DMS79 (cell line): ENCODE measurements at places on chromosomes 2 and 18.

DNA sequence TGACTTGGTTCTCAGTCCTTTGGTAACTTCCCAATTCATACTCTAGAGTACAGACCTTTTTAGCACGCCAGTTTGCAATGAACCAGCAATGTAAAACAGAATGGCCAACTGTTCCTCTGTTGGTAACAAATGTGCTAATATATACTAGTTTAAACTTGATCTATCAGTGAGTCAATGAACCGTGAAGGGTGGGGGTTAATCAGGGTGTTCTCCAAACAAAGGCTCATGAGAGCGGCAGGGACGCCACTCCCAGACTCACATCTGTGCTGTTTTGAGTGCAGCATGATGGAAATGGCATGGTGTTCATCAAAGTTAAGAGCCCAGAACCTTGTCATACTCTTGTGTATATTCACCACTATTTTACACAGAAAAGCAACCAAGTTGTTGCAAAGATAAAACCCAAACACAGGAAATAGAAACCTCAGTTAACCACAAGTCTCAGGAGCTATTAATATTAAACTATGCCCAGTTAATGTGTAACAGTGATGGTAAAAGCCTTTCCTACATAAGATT is 70.3 kb downstream of the CERKL start:
- DNase-seq: peak; percentile 43

- DNase-seq: no peak
Observed at GRCh38 chr18:2891526-2892431, 45.0 kb downstream of the EMILIN2 start.

- no peak for DNase-seq
Observed at GRCh38 chr2:152367547-152368390, 32.8 kb downstream of the FMNL2 start.

DNA sequence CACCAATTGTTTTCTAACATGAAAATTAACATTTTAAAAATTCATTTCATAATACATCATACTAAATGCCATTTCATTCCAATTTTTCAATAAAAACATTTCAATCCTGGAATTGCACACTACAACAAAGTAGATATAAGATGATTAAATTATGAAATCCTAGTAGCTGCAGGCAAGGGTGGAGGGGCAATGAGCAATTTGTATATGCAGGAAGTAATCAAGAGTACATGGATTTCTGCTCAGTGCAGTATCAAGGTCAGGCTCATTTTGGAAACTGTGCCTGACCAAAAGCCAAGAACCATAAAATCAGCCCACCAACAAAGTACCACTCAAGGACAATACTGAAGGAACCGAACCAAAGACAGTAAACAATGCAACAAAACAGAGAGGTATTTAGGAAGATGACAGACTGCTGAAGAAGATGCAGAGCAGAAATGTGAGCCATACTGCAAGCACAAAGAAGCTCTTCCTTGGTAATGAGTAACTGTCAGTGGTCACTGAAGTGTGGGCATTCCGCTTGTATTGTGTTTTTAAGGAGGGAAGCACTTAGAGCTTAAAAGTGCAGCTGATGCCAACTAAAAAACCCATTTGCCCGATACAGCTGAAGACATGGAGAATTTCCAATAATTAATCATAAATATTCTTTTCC is 34.5 kb upstream of the DSEL start:
- DNase-seq: peak; percentile 86

DNA sequence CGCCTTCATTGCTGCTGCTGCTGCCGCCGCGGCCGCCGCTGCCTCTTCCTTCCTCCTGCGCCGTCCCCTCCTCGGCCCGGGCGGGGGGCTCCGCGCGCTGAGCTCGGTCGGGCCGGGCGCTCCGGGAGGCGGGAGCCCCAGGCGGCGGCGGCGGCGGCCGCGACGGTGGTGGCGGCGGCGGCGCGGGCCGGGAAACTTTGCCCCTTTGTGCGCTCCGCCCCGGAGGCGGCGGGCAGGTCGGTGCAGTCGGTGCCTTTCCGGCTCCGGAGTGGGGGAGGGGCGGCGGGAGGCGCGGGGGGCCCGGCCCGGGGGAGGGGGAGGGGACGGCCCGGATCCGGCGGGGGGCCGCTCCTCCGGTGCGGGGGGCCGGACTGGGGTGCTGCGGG is 205 bp downstream of the TET3 start:
- DNase-seq: no peak

DNA sequence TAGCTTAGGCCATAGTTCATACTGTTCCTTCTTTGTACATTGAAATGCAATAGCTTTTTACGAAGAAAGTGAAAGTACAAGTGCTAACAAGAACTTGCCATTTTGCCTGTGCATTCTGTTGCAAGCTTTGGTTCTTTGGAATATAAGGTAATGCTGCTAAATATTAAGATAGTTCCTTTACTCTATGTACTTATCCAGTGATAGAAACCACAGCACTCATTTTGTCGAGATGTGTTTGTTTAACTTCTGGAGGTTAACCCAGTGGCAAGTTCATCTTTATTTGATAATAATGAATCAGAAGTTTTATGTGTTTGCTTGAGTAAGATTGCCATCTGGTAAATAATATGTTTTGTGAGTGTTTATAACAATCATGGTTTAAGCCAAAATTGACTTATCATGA is 373.1 kb upstream of the FANCL start:
- peak; percentile 71 for DNase-seq

GRCh38 chr2:233108611-233109490 is 48.7 kb downstream of the INPP5D start:
- no peak for DNase-seq

DNA sequence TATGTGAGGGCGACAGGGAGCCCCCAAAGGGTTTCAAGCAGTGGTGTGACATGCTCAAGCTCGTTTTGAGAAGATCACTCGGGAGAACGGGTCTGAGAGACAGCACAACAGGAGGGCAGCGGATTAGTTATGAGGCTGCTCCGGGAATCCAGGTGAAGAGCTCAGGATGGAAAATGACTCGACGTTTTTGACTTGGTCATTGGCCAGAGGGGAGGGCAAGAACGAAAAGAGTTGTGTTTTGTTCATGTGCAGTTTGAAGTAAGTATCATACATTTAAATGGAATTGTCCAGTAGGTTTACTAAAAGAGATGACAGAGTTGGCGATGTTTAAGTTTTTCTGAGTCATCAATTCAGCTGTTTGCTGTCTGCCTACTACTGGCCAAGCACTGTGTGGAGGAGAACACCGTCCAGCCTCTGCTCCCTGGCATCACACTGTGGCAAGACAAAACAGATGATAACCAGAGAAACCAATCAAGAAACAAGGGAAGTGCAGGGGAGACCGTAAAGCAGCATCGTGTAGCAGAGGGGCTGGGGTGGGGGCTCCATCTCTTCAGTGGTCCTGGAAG is 25.3 kb upstream of the ANXA4 start:
- DNase-seq: no peak

DNA sequence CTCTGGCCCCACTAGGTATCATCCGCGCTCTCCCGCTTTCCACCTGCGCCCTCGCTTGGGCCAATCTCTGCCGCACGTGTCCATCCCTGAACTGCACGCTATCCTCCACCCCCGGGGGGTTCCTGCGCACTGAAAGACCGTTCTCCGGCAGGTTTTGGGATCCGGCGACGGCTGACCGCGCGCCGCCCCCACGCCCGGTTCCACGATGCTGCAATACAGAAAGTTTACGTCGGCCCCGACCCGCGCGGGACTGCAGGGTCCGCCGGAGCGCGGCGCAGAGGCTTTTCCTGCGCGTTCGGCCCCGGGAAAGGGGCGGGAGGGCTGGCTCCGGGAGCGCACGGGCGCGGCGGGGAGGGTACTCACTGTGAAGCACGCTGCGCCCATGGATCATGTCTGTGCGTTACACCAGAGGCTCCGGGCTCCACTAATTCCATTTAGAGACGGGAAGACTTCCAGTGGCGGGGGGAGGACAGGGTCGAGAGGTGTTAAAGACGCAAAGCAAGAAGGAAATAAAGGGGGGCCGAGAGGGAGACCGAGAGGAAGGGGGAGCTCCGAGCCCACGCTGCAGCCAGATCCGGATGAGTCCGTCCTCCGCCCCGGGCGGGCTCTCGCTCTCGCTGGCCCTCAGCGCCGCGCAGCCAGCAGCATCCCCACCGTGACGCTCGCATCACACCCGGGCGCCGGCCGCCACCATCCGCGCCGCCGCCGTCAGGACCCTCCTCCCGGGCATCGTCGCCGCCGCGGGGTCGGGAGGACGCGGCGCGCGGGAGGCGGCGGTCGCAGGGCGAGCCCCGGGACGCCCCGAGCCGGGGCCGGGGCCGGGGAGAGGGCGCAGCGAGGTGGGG is 664 bp downstream of the NETO1 start:
- no peak for DNase-seq

GRCh38 chr2:11024259-11024645 is 112.5 kb downstream of the KCNF1 start:
- peak; percentile 74 for DNase-seq

DNA sequence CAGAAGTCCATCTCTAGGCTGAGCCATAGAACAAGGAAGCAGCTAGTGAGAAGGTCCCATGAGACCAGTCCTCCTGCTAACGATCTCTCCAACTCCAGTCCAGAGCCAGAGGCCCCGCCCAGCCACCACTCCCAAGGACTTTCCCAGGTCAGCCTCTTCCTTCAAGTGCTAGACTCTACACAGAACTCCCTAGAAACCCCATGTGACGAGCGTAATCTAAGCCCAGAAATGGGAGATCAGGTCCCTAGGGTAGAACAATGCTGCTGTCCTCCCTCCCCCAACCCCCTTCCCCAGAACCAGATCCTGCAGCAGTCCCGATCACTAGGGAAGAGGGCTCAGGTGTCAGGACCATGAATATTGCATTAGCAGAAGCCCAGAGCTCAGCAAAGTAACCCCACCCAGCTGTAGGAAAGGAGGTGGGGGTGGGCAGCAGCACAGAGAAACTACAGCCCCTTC is 6.9 kb downstream of the DCTN1 start:
- peak; percentile 85 for DNase-seq

DNA sequence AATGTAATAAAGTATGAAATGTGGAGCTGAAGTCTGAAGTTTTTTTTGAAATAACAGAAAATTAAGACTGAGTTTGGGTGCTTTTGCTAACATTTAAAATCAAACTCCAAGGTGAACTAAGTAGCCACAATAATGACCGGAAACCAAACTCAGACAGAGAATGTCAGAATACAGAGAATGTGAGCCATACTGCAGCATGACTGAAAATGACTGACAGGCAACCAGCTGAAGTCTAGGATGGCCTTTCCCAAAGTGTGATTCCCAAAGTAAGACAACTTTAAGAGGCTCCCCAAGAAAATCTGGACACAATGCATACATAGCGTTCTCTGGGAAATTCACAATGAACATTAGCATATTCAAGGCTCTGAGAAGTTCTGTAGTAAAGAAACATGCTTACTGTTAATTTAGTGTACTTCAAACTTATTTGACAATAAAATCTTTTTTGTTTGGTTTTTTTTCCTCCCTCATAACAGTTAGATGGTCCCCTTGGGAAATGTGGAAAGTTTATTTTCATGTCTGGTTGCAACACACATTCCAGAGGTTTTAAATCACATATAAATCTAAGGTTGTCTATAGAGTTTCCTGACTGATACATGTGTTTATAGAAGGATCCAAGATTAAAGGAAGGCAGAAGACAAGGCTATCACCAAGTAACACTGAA is 28.6 kb downstream of the PLA2R1 start:
- DNase-seq: no peak

- DNase-seq: no peak
Observed at GRCh38 chr2:176270100-176270750, 983 bp downstream of the MTX2 start.

DNA sequence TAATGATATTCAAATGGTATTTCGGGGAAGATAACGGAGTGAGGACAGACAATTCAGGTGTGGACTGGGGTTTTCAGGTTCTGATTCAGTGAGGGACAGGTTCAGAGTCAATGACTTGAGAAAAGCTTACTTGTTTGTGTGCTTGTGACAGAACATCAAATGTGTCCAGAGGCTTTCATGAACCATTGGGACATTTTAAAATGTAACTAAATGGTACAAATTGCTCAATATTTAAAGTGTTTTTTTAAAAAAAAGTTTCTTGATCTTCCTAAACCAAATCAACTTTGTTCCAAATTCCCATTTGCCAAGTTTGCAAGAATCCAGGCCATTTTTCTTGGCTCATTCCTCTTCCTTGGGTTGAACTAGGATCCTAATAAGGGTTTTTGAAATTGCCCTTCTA is 59.4 kb upstream of the BZW1 start:
- DNase-seq: no peak

GRCh38 chr2:192194265-192194865 is 368 bp downstream of the TMEFF2 start:
- DNase-seq: no peak

DNA sequence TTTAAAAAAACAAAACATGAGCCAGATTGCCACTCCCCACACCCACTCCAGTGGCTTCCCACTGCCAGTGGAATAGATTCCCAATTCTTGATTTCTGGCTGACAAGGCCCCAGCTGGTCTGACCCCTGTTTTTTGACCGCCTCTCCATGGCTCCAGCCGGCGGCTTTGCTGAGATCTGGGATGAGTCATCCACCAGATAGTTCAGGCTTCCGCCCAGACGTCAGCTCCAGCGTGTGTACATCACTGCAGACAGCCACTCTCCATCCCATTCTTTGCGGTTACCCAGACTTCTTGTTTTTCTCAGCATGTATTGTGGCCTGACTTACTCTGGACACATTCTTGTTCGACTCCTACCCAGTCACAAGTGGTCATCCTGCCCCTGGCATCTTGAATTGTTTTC is 227.9 kb downstream of the GBX2 start:
- no peak for DNase-seq

- DNase-seq: no peak
Observed at GRCh38 chr2:215104226-215104625, 34.2 kb downstream of the ABCA12 start.

DNA sequence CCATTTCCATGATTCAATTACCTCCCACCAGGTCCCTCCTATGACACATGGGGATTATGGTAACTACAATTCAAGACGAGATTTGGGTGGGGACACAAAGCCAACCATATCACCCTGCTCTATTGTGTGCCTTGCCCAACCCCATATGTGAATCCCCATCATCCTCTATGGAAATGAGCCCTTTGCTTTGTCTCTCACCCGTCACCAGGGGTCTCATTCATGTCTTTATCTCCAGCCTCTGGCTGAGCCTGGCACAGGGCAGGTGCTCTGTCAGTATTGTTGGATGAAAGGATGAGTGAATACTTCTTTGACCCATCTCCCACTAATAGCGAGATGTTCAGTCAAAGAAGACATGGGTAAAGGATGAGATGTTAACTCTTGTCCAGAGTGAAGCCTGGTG is 116.6 kb upstream of the LGALSL start:
- DNase-seq: no peak

DNA sequence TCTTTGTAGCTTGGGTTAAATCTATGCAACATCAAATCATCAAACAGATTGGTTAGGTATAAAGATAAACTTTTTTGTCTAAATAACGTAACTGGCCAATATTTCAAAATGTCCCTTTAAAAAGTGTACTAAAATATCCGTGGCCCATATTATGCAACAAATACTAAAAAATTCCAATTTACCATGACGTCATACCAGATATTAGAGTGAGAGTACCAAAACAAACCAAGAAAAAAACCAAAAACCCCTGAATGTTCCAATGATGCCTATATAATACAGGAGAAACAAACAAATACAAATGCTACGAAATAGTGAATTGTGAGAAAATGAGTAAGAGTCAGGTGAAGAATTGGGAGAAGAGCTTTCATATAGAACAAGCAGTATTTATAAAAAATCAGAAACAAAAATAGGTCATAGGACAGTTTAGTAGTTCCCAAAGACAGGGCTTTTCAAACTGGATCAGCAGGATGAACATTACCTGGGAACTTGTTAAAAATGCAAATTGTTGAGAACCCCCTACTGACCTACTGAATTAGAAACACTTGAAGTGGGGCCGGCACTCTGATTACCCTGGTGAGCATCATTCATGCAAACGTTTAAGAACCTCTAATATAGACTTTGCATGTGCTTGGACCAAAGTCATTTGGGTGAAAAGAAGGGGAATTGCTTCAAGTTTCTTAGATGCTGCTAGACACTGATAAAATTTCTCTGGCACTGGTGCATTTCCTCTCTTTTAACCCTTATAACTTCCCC is 753.7 kb downstream of the DSC3 start:
- DNase-seq: no peak
